HepG2 (cell line): ENCODE measurements at places on chromosomes 11 and 22. TPM values are rescaled to one million over a fixed set of nuclear protein-coding genes. Genes with fewer than 3 reads are reported as not detected.

- DNase-seq = peak; percentile 15
Measured at GRCh38 chr11:120715239-120715638, 203.7 kb downstream of the GRIK4 start.

DNA sequence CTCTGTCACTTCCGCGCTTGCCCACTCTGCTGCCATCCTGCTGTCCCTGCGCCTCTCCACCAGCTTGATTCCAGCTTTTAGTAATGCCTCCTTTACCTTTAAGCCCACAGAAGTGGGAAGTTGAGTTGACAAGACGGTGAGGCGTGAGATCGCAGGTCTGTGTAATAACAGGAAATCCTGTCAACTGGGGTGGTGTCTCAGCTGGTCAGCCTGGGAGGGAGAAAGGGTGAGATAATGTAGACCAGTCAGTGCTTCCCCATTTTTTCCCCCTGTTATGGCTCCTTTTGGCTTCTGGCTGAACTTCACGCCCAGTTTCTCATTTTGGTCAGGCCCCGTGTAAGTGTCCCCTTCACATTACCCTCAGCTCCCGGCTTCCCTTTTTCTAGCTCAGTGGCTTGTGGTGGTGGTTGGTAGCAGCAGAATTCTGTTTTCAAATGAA is 98.9 kb downstream of the TRAF6 start:
- DNase-seq = no peak

DNA sequence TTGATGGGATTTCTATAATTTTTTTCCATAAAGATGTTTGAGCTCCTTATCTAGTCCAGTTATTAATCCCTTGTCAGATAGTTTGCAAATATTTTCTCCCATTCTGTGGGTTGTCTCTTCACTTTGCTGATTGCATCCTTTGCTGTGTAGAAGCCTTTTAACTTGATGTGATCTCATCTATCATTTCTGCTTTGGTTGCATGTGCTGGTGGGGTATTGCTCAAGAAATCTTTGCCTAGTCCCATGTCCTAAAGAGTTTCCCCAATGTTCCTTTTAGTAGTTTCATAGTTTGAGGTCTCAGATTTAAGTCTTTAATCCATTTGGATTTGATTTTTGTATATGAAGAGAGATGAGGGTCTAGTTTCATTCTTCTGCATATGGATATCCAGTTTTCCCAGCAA is 1.7 kb upstream of the IL2RB start:
- no peak for DNase-seq

- no peak for DNase-seq
Measured at GRCh38 chr11:35105319-35106079, 33.5 kb upstream of the CD44 start.

GRCh38 chr11:124716591-124716990 is 23.2 kb upstream of the NRGN start:
- no peak for DNase-seq

GRCh38 chr11:118012083-118012669 is 26.0 kb downstream of the IL10RA start:
- DNase-seq = no peak

DNA sequence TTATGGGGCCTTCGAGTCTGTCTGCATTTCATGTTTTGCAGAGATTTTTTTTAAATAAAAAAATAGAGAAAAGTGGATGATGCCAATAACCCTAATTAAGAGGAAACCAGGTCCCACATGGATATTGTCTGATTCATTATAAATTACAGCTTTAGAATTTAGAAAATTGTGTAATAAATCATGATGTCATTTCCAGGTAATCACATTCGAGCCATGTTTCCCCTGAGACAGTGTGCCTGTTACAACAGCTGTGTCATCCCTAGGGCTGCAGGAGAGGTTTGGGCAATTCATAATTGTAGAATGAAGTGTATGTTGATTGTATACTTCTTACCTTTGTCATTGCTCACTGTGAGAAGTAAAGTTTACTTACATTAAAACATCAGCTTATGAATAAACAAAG is 38.3 kb downstream of the NCAM1 start:
- no peak for DNase-seq

DNA sequence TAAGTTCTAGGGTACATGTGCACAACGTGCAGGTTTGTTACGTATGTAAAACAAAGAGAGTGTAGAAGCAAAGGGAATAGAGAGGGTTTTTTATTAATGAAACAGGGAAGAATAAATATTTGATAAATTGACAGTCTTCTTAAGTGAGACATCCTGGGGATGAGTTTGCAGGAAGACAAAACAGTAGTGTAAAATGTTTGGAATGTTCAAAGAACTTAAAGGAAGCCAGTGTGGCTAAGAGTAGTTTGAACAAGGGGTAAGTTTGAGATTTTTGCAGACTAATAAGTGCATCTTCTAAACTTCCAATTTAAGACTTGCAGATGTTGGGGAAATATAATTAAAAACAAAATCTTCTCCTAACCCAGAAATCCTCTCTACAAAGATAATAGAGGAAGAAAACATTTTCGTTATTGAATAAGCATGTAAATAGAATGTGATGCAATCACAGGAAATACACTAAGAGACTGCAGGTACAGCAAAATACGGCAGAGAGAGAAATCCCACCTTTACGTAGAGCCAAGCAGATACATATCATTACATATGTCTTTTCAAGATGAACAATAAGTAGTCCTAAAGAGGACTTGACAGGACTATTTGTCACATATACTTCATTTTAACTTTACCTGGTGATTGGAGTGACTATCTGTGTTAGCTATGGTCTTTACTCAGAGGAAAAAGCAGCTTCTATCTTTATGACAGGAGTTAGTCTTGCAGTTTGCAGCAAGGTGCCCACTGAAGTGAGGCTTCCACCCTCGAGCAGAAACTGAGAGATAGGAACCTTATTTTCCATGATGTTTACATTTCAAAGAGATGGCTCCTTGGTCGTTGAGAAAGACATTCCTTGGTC is 402.1 kb downstream of the CNTN5 start:
- DNase-seq = no peak

GRCh38 chr11:105071089-105071732 is 26.1 kb upstream of the CARD16 start:
- no peak for DNase-seq

- DNase-seq = no peak
Measured at GRCh38 chr11:60858731-60859464, 3.1 kb upstream of the PTGDR2 start.

GRCh38 chr11:131422029-131422428 is 51.6 kb downstream of the NTM start:
- no peak for DNase-seq

- DNase-seq = no peak
Measured at GRCh38 chr11:130513132-130513531, 64.7 kb downstream of the ADAMTS15 start.

DNA sequence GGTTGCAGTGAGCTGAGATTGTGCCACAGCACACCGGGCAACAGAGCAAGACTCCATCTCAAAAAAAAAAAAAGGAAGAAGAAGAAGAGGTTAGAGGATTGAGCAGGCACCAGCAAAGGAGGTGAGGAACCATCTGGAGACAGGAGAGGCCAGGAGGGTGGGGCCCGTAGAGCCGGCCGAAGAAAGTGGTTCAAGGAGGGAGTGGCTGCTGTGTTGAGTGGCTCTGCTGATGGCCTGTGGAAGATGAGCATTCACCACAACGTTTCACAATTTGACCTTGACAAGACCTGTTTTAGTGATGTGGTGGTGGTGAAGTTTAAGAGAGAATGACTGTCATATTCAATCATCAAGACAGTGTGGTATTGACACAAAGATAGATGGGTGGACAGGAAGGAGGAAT is 6.8 kb upstream of the CTSD start:
- DNase-seq = no peak

- no peak for DNase-seq
Measured at GRCh38 chr11:17702876-17703275, 16.5 kb upstream of the MYOD1 start.

DNA sequence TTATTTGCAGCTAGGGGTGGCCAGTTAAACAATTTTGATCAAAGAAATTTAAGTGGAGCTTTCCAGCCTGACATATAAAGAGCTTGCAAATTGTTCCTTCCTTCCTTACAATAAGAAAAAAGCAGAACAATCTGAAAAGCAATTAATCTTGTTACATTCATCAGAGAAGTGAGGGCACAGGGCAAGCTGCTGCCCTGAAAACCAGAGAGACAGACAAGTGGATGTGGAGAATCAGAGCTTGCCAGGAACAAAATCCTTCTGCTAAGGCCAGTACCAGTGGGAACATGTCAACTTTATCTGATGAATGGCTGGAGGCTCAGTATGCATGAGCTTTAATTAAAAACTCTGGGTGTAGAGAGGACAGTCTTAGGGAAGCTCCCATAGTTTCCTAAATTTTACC is 8.8 kb downstream of the CCDC179 start:
- DNase-seq = no peak

GRCh38 chr22:18031695-18032454 is 7.5 kb upstream of the MICAL3 start:
- no peak for DNase-seq

DNA sequence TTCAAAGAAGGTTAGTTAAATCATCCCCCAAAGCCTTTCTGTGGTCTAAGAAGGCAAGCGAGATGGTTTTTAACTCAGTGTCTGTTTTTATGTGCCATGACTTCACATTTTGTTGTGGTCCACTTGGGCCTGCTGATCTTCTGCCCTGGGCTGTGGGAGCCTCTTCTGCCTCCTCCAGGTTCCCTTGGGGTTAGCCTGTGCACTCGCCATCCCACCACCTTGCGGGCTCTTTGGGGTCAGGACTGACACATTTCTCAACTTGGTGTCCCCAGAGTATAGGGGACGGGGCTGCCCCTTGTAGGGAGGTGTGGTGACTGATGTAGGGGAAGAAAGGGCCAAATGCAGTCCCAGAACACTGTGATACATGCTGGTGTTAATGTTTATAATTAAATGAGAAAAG is 207.0 kb downstream of the TBC1D22A start:
- no peak for DNase-seq

- DNase-seq = no peak
Measured at GRCh38 chr22:47919001-47919441, 1156.6 kb downstream of the TBC1D22A start.

DNA sequence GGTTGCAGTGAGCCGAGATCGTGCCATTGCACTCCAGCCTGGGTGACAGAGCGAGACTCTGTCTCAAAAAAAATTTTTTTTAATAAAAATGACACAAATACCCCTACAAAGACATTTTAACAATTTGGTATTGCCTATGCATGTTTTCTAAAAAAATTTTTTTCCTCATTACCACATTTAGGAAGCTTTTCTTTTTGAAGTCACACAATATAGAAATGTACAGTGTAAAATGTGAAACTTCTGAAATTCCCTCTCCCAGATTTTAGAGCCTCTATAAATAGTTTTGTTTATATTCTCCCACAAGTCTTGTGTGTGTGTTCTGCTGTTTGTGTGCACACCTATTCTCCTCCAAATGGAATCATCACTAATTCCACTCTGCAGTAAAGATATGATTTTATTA is 7.6 kb downstream of the ST14 start:
- no peak for DNase-seq

- DNase-seq = no peak
Measured at GRCh38 chr11:70109006-70109405, 30.9 kb downstream of the ANO1 start.

DNA sequence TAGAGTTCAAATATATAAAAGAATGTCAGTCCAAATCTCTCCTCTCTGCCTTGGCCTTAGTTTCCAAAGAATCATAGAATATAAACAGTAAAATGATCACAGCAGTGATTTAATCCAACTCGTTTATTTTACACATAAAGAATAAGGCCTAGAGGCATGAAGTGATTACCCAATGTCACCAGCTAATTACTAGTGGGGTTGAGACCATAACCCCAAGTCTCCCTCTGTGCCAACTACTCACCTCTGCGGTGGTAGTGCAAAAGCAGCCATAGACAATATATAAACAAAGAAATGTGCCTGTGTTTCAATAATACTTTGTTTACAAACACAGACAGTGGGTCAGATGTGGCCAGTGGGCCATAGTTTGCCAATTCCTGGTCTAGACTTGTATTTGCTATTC is 96.6 kb upstream of the FAT3 start:
- DNase-seq = no peak

GRCh38 chr11:73972620-73973449 is 9.8 kb downstream of the UCP2 start:
- no peak for DNase-seq

- DNase-seq = no peak
Measured at GRCh38 chr11:75717608-75718418, at the start of gene MOGAT2. TSS of gene MOGAT2 (plus strand) at chr11:75717838. CDS start at chr11:75717889, 51 bp downstream.

- DNase-seq = no peak
Measured at GRCh38 chr11:34624069-34624468, 3.2 kb downstream of the EHF start.

- DNase-seq = no peak
Measured at GRCh38 chr11:59157433-59157832, 14.5 kb upstream of the DTX4 start.

DNA sequence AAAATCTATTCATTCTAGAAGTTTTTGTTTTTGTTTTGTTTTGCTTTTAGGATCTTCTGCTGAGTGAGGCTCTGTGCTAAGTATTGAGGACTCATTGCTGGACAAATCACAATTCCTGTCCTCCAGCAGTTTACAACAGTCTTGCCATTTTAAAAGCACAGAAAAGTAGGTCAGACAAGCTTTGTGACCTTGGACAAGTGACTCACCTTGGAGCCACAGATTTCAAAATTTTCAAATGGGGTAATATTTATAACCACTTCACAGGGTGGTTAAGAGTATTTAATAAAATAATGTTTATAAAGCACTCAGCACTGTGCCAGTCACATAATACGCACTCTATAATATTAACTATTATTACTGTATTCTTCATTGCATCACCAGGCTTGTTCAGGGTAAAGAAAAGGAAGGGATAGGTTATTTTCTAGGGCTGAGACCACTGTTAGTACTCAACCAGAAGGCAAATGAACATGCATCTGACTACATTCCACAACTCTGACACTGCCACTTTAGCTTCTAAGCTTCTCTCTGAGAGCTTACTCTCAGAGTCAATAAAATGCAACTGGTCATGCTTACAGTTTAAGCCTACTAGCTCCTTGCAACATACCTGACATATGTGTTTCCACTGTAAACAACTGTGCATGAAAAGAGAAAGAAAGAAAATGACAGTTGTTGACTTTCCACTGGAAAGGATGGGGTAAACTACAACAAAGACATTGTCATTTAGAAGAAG is 63.2 kb upstream of the FIBIN start:
- DNase-seq = no peak

CASP12 gene
- total RNA-seq = not detected in 2 replicates

MMP3 gene
- 0.49 and 1.2 TPM in 2 replicates for total RNA-seq

RCOR2 gene
- total RNA-seq = 6.9 and 8.5 TPM in 2 replicates

SLC5A4 gene
- not detected in 2 replicates for total RNA-seq

MUC5B gene
- not detected in 2 replicates for total RNA-seq

CDHR5 gene
- 0.21 and 0.46 TPM in 2 replicates for total RNA-seq

MMP27 gene
- not detected in 2 replicates for total RNA-seq

LIN7C gene
- total RNA-seq = 37.2 and 65.8 TPM in 2 replicates

SDF2L1 gene
- 39.7 and 57.4 TPM in 2 replicates for total RNA-seq

PTPMT1 gene
- 91.5 and 129 TPM in 2 replicates for total RNA-seq

ALDH3B2 gene
- total RNA-seq = not detected in 2 replicates

CSTF3 gene
- 43.6 and 53.0 TPM in 2 replicates for total RNA-seq

PTPRCAP gene
- 0.46 and 0.60 TPM in 2 replicates for total RNA-seq

NRGN gene
- total RNA-seq = 0.18 TPM in 1 of 2 replicates, not detected in the other

RPS6KB2 gene
- 35.3 and 54.8 TPM in 2 replicates for total RNA-seq

OR52B6 gene
- not detected in 2 replicates for total RNA-seq
